ENCODE measurements at places on chromosomes 1 and 21.

DNA sequence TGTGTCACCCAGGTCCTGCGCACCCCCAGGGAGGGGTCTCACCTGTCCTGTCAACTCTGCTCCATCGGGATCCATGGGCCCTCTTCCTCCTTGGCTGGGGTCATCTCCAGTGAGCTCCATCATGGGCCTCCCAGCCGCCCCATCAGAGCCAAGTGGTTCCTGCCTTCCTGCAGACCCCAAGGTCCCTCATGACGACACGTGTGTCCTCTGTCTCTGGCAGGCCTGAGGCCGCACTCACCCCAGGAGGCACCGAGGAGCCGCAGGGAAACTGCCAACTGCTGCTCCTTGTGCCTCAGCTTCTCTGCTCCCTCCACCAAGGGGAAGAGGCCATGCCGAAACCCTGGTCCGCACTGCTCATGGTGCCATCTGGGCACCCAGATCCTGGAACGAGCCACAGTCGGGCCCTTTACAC is 46.8 kb downstream of the COL18A1 start:
- no peak for DNase-seq

DNA sequence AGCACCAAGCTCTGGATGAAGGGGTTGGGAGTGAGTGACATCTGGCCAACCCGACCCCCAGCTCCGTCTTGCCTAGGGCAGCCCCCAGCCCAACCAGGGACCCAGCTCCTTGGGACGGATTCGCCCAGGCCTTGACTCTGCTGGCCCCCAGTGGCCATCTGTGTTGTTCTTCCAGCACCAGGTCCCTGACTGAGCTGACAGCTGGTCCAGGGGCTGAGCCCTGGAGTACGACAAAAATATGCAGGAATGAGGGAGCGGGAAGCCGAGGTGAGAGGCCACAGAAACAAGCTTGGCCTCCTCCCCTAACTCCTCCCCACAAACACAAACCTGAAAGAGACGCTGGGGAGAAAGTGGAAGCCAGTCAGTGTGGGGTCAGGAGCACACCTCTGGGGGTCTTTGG is 55.0 kb upstream of the PAX7 start:
- no peak for DNase-seq

DNA sequence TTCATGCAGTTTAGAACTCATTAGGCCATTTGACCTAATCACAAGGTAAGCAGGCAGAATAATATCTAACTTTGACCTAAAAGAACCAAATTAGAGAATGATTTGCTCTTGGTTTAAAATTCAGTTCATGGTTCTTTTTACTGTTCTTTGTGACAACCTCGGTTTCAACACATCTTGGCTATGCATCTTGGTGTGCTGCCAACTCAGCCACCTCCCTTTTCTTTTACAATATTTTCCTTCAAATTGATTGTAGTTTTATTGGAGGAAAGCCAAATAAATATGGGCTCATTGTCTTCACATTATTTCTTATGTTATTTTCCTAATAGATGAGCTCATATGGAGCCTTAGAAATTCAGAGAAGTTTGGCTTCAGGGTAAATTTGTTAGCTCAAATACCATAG is 338.3 kb downstream of the SIPA1L2 start:
- no peak for DNase-seq

DNA sequence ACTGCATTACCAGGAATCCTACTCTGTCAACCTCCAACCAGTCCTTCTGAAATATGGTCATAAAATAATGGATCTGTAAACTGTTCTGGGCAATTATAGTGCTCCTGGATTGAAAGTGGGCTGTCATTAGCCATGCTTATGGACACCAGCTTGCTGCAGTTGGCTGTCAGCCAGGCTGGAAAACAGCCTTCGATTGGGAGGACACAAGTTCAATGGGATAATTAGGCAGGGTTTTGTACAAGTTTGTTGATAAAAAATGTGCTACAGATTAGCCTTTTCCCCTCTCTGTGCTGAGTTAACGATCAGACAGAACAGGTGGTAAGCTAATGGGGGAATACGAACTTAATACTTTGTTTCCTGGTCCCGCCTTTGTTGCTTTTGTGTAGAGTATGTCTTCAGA is 413.9 kb downstream of the DUSP10 start:
- DNase-seq: no peak

GRCh38 chr1:36941316-36941978 is 92.9 kb downstream of the GRIK3 start:
- no peak for DNase-seq

- DNase-seq: peak; percentile 49
These were observed 55.3 kb upstream of the BOLA1 start for GRCh38 chr1:149844101-149844500.

DNA sequence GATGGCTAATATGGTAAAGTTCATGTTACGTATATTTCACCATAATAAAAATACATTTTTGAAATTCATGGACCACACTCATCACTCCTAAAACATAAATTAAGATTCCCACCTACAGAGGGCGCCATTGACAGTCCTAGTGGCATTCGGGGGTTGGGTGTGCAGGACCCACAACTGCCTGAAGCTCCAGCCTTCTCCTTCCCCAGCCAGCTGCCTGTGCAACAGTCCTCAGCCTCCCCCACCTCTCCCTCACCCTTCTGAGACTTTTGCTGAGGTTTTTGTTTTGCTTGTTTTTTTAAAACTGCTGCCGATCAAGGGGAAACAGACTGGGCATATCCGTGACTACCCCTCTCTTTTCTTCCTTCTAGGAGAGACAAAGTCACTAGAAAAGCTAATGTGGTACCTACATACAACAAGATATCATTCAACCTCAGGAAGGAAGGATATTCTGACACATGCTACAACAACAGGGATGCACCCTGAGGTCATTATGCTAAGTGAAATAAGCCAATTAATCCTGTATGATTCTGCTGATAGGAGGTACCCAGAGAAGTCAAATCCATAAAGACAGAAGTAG is 9.2 kb upstream of the EVA1C start:
- peak; percentile 76 for DNase-seq

DNA sequence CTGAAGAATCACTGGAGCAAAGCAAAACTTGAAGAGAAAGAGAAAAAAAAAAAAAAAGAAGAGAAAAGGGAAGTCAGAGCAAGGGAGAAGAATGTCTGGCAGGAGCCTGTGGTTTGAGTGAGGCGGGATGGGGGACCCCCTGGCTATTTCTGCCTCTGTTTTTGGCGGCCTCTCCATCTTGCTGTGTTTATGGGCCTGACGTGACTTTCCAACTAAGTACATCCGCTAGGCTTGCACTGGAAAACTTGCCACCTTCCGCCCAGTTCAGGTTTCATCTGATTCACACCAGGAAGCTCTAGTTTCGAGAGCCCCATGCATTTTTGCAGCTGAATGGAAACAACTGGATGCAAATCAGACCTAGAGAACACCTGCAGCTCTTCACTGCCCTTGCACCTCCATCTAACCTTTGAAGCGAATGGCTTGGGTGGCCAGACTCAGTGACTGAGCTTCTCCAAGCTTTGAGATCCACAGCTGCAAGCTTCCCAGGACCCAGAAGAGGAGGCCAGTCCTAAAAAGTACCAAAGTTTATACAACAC is 28.0 kb downstream of the TBX15 start:
- DNase-seq: peak; percentile 82

GRCh38 chr1:91501971-91502671 is 1.5 kb downstream of the CDC7 start:
- DNase-seq: no peak

GRCh38 chr21:15564907-15565306 is 164.9 kb upstream of the USP25 start:
- DNase-seq: no peak

DNA sequence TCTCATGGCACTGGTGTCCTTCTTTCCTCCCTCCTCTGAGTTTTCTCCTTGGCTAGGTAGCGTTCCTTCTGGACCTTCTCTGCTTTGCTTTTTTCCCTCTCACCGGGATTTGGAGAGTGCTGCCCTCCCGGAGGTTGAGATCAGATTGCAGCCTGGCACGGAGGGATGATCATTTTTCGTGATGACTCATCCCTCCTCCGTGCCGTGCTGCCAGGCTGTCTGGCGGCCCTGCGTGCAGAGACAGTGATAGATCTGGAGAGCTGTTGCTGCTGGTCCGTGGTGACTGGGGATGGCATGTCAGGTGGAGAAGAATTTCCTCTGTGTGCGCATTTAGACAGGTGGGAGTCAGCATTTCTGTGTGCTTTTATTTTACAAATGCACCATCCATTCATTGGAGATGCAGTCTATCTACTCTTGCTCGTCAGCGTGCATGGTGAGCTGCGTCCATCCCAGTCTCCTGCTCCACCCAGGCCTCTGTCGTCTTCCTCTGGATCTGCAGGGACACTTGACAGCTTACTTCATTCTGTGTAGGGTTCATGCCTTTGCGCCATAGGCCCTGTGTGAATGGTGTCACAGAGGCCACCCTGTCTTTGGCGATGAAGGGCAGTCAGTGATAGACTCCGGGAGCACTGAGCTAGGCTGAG is 104.4 kb downstream of the PCBP3 start:
- DNase-seq: peak; percentile 57

DNA sequence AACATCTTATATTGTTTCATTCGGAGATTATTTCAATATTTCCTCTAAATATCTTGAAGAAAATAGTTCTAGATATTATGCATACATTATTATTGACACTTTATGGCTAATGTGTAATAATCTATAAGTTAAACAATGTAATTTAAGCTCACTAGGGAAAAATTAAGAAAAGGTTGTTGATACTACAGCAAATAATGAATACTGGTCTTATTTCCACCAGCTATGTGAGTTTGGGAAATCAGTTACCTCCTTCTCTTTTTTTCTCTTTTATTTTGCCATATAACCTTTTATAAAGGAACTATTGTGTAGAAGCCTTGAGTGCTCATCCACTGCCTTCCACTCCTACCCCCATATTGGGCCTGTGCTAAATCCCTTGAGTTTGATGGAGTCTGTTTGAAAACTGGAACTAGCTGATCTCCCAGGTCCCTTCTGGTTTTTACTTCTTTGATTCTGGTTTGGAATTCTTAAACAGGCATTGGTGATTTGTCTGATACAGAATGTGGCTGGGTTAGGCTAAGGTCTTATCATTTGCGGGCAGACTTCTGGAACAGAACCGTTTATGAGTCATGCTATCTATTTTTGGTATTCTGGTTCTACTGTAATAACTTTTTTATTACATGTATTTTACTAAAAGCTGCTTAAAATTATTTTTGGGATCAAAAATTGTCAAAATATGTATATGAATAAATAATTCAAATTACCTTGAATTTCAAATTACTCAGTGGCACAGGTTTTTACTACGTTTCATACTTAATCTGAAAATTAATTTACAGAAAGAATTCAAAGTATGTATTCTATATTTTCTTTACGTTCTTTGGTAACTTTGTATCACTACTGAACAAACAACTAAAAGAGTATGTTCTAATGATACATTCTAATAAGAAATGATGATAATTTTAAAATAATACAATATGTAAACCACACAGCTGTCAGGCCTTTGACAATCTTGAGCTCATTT is 5.0 kb upstream of the CDC14A start:
- peak; percentile 12 for DNase-seq

- DNase-seq: no peak
These were observed 307.2 kb upstream of the LYPLAL1 start for GRCh38 chr1:218866507-218866906.

DNA sequence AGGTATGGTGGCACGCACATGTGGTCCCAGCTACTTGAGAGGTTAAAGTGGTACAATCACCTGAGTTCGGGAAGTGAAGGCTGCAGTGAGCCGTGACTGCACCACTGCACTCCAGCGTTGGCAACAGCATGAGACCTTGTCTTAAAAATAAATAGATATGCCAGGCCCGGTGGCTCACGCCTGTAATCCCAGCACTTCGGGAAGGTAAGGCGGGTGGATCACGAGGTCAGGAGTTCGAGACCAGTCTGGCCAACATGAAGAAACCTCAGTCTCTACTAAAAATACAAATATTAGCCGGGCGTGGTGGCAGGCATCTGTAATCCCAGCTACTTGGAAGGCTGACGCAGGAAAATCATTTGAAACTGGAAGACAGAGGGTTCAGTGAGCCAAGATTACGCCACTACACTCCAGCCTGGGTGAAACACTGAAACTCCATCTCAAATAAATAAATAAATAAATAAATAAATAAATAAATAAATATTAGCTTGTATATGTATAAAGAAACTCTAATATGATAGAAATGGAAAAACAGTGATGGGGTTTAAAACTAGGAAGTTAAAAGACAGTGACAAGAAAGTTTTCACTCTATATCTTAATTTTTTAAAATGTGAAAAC is 18.8 kb downstream of the GATAD2B start:
- DNase-seq: no peak

DNA sequence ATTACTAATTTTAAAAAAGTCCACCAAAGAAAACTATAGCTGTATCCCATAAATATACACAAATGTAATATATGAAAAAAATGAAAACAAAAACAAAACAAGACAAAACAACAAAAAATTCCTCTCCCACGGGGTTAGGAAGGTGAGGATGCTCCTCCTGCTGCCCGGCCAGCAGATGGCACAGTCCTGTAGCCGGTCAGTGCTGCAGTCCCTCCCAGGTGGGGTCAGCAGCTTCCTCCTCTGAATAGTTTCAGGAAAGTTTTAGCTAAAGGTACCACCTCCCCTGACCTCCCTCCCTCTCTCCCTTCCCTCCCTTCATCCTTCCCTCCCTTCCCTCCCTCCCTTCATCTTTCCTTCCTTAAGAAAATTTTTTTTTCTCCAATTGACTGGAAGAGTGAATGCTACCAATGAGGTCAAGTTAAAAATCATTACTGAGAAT is 67.8 kb upstream of the BCL10 start:
- peak; percentile 74 for DNase-seq

- no peak for DNase-seq
These were observed 3.0 kb downstream of the LDLRAD2 start for GRCh38 chr1:21814981-21815582.

GRCh38 chr1:67194209-67194863 is 28.1 kb downstream of the IL23R start:
- no peak for DNase-seq

DNA sequence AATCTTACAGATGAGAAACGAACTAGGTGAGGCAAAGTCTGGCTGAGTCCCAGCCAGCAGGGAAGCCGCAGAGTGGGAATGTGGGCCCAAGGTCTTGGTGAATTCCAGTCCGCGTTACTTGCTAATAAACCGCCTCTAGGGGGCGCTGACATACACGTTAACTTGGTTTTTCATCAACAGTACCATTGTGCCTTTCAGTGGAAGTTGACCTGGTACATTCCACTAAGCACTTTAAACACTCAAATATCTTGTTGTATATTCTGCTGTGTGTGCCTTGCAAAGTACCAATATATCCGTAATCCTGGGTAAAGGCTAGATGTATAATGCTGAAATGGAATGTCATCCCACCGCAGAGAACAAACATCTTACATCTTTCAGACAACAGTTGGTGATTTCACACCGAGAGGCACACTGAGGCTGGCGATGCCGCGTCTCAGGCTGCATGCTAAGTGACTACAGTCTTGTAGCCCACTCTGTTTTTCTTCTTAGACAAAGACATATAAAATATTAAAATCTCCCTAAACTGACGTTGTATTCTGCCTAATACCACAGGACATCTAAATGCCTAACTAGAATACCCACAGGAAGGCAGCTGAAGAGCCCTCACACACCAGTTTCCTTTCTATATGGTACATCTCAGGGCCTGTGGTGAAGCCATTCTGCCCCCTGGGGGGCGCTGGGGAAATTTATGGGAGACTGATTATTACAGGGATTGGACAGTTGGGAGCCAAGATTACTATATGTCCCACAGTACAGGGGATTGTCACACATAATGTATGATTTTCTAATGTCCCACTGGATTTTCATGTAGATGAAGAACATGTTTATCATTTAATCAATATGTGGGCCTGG is 49.2 kb upstream of the C1orf198 start:
- DNase-seq: peak; percentile 75

Data from EH (cell line).